Activated T-cell treated with anti-CD3 and anti-CD28 coated beads, Interleukin-2, amount 50 U/mL, for 72 hours (primary cell): ENCODE measurements at places on chromosomes 3 and 15.

GRCh38 chr3:153249906-153250305 is 87.9 kb downstream of the RAP2B start:
- H3K36me3 ChIP-seq = peaks cover 4% of the 10 kb centered on the region
- H3K27me3 ChIP-seq = no peaks in the 10 kb centered on the region
- peak overlapping the region; percentile 6 for H3K27ac ChIP-seq
- DNase-seq = no peak

- peaks cover 19% of the 10 kb centered on the region for H3K27me3 ChIP-seq
- H3K4me3 ChIP-seq = no peak overlapping the region
- no peak for DNase-seq
- H3K4me1 ChIP-seq = peaks cover 62% of the 10 kb centered on the region
- H3K27ac ChIP-seq = peak overlapping the region; percentile 90
Observed at GRCh38 chr3:151318991-151319390, 2.4 kb upstream of the GPR87 start.

GRCh38 chr3:56375654-56376053 is 92.6 kb downstream of the ERC2 start:
- H3K4me3 ChIP-seq = no peak overlapping the region
- H3K27me3 ChIP-seq = peaks cover 28% of the 10 kb centered on the region
- DNase-seq = no peak
- H3K27ac ChIP-seq = no peak overlapping the region
- no peaks in the 10 kb centered on the region for H3K4me1 ChIP-seq

DNA sequence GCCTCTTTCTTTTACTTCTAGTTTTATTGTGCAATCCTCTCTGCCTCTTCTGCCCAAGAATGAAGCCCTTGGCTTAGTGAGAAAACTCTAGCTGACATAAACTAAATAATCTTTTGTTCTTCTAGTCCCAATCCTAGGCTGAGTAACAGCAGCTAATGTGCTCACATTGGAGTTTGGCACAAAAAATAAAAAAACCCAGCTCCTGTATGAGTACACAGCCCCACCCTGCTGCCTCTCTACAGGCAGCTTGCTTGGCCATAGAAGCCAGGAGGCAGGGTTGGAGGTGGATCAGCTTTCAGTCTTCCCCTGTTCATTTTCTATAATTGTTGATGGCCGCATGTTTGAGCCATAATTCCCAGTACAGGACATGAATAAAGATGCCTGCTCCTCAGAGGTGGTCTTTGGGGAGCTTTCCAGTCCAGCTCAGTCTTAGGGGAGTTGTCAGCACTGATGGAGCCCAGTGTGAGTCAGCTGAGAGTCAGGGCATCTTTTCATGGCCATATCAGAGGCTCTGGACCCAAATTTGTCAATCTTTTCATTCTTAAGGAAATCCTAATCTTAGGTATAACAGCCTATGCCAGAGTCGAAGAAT is 46.7 kb downstream of the RTP1 start:
- no peak overlapping the region for H3K4me3 ChIP-seq
- peaks cover 7% of the 10 kb centered on the region for H3K4me1 ChIP-seq
- peaks cover 9% of the 10 kb centered on the region for H3K27me3 ChIP-seq
- no peak for DNase-seq

- H3K27me3 ChIP-seq = no peaks in the 10 kb centered on the region
- H3K4me1 ChIP-seq = peaks cover 43% of the 10 kb centered on the region
- peaks cover 35% of the 10 kb centered on the region for H3K36me3 ChIP-seq
- no peak for DNase-seq
- H3K4me3 ChIP-seq = no peak overlapping the region
Observed at GRCh38 chr3:69182588-69183316, 60.4 kb upstream of the LMOD3 start.

- no peaks in the 10 kb centered on the region for H3K27me3 ChIP-seq
- H3K4me1 ChIP-seq = no peaks in the 10 kb centered on the region
- H3K4me3 ChIP-seq = no peak overlapping the region
- no peak overlapping the region for H3K27ac ChIP-seq
- H3K36me3 ChIP-seq = no peaks in the 10 kb centered on the region
- no peak for DNase-seq
Observed at GRCh38 chr15:31086344-31086743, 15.2 kb downstream of the TRPM1 start.

DNA sequence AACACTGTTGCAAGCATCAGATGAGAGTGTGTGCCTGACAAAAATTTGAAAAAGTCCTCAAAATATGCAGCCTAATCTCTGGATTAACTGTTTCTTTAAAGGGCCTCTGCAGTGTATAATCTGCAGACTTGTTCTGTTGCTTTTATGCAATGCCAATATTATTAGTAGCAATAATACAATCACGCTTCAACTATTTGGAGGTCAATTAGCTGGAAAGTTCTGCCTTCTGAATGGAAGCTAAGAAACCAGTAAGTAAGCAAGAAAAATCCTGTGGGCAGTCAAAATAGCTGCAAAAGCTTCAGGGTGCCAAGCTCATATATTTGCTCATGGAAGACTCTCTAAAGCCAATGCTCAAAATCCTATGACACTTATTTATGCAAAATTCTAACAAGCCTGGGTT is 153.2 kb upstream of the NR2F2 start:
- no peaks in the 10 kb centered on the region for H3K4me1 ChIP-seq
- no peaks in the 10 kb centered on the region for H3K36me3 ChIP-seq
- H3K27me3 ChIP-seq = peaks cover 18% of the 10 kb centered on the region
- no peak overlapping the region for H3K4me3 ChIP-seq
- DNase-seq = no peak
- H3K27ac ChIP-seq = no peak overlapping the region

DNA sequence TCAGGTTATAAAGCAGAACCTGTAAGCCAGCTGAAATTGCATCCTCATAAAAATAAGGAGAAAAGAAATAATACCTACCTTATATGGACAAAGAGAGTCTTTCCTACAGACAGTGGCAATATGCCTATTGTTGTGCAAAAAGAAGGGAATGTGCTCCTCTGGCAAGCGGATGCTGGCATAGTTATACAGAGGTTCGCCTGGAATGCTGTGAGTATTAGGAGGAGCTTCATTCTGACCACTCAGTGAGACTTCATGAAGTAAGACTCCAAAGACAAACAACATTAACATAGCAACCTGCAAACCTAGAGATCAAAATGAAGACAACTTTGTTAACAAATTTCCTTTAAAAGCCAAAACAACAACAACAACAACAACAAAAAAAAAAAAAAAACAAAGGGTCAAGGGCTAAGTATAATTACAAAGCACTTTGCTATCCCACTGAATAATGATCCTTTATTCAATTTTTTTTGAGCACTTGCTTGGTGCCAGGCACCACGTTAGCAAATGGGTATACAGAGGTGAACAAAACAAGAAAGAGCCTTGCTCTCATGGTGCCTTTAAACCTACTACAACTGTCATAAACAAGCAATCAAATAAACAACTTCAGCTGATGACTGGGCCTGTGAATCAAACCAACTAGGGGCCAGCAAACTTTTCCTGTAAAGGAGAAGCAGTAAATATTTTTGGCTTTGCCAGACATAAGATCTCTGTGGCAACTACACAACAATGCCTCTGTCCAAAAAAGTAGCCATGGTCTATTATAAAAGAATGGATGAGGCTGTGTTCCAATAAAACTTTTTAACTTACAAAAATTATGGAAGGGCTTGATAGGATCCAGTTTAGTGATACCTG is 3.7 kb downstream of the EOGT start:
- no peak overlapping the region for H3K4me3 ChIP-seq
- peak overlapping the region; percentile 4 for H3K27ac ChIP-seq
- peaks cover 19% of the 10 kb centered on the region for H3K4me1 ChIP-seq
- H3K36me3 ChIP-seq = peaks cover 5% of the 10 kb centered on the region
- H3K27me3 ChIP-seq = no peaks in the 10 kb centered on the region

DNA sequence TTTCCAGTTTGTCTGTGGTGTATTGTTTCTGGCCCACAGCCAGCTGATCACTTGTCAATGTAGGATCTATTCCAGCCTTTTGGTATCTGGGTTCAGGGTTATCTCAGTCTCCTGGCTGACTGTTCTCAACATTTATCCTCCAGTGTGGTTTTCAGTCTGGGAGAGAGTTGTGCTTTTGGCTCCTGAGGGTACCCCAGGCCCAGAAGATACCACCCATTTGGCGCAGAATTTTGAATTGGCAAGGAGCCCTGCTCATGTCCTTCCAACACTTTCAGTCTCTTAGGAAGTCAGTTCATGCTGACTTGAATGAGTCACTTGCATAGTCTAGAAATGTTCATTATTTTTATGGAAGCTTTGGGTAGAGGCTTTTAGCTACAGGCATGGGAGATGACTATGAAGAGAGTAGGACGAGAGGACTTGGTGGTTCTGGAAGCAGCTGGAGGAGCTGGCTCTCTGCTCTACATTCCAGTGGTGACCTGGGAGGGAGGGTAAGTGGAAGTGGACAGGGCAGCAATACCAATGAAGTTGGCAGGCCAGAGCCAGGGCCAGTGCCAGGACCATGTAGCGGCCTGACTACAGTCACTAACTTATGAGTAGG is 7.2 kb downstream of the POLR2H start:
- H3K4me1 ChIP-seq = peaks cover 38% of the 10 kb centered on the region
- H3K36me3 ChIP-seq = peaks cover 27% of the 10 kb centered on the region
- no peak for DNase-seq

DNA sequence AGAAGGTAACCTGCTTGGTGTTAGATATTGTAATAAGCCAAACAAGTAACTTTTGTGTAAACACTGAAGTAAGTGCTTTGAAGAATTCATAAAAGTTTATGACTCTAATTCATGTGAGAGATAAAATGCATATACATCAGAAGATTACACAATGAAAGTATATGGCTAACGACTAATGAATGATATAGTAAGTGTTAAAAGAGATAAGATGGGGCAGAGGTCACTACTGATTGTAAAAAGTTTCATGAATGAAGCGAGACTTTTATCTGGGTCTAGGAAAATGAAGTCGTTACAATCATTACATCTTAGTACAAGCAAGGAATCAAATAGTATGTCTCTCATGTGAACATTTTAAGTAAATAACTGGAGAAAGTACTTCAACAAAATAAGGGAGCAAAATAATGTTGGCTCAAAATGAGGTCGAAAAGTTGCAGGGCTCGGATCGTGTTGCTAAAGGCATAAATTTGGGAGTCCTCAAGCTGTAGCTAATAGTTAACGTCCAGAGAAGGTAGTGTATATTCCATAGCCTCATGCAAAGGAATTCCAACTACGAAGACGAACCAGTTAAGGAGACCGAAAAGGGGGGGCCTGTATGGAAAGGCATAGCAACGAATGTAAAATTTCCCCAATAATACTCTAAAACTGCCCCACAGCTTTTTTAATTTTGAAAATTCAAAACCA is 984 bp upstream of the DUT start:
- H3K27me3 ChIP-seq = no peaks in the 10 kb centered on the region
- peaks cover 35% of the 10 kb centered on the region for H3K4me1 ChIP-seq
- H3K27ac ChIP-seq = peak overlapping the region; percentile 99
- no peak for DNase-seq

- no peak overlapping the region for H3K27ac ChIP-seq
- H3K4me1 ChIP-seq = no peaks in the 10 kb centered on the region
- no peak overlapping the region for H3K4me3 ChIP-seq
- no peak for DNase-seq
- no peaks in the 10 kb centered on the region for H3K27me3 ChIP-seq
Observed at GRCh38 chr3:47841786-47842349, 38.9 kb downstream of the DHX30 start.

DNA sequence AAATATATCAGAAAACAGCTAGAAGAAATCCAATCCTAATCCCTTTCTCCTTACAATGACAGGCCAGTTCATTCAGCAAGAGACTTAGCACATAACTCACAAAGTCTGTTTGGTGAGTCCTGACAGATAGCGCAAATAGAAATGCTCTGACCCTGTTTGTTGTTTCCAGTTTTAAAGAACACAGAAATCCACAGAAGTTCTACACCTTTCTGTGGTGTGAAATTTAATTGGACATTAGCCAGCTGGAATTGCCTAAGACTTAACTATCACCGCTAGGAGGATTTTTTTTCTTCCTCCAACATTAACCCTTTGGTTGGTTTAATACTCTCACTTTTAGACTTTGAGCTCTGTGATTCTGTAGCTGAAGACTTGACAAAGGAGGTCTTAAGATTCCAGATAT is 30.8 kb downstream of the HDC start:
- no peak for DNase-seq
- H3K4me3 ChIP-seq = no peak overlapping the region
- no peaks in the 10 kb centered on the region for H3K27me3 ChIP-seq
- no peak overlapping the region for H3K27ac ChIP-seq
- no peaks in the 10 kb centered on the region for H3K4me1 ChIP-seq

DNA sequence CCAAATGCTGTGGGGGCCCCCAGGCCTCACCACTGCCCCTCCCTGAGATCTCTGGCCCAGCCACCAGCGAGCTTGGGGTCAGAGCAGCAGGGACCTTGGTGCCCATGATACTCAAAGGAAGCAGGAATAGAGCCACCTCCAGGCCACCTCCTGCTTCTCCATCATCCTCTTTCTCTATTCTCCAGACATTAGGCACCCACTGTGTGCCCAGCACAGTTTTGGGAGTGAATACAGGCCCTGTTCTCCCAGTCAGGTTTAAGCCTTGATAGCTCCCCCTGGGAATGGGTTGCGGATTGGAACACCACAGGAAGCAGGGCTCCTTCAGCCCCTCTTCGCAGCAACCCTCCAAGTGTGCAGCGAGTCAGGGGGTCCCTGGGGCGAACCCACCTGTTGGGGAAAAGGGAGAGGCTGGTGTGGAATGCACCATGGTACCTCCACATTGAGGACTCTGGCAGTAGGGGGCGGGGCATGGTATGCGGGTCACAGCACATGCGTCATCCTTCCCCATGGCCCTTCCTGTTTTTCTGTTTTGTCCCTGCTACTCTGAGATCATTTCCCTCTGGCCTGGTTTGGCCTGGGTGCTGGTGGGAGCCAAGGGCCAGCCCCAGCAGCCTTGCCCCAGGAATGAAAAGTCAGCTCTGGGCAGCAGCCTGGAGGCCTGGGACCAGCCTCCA is 14.2 kb upstream of the SEMA3B start:
- no peak overlapping the region for H3K27ac ChIP-seq
- no peaks in the 10 kb centered on the region for H3K27me3 ChIP-seq
- peaks cover 20% of the 10 kb centered on the region for H3K36me3 ChIP-seq
- H3K4me3 ChIP-seq = no peak overlapping the region

- peaks cover 2% of the 10 kb centered on the region for H3K36me3 ChIP-seq
- H3K4me3 ChIP-seq = peak overlapping the region; percentile 33
- DNase-seq = peak; percentile 38
- peaks cover 6% of the 10 kb centered on the region for H3K4me1 ChIP-seq
- H3K27ac ChIP-seq = no peak overlapping the region
- H3K27me3 ChIP-seq = peaks cover 24% of the 10 kb centered on the region
Observed at GRCh38 chr15:28106294-28107110, 7.4 kb upstream of the OCA2 start.

GRCh38 chr15:96736384-96736783 is 405.9 kb downstream of the NR2F2 start:
- no peak overlapping the region for H3K27ac ChIP-seq
- H3K27me3 ChIP-seq = no peaks in the 10 kb centered on the region
- no peaks in the 10 kb centered on the region for H3K36me3 ChIP-seq
- no peak overlapping the region for H3K4me3 ChIP-seq
- DNase-seq = no peak

- no peaks in the 10 kb centered on the region for H3K27me3 ChIP-seq
- H3K36me3 ChIP-seq = peaks cover 31% of the 10 kb centered on the region
- peaks cover 90% of the 10 kb centered on the region for H3K4me1 ChIP-seq
- H3K4me3 ChIP-seq = peak overlapping the region; percentile 27
Observed at GRCh38 chr3:190566043-190566933, 52.4 kb downstream of the IL1RAP start.

- no peak overlapping the region for H3K4me3 ChIP-seq
- no peaks in the 10 kb centered on the region for H3K4me1 ChIP-seq
- DNase-seq = no peak
- no peak overlapping the region for H3K27ac ChIP-seq
- H3K27me3 ChIP-seq = no peaks in the 10 kb centered on the region
Observed at GRCh38 chr3:67376416-67376815, 278.0 kb downstream of the SUCLG2 start.

GRCh38 chr3:185702262-185703225 is 116.4 kb downstream of the SENP2 start:
- H3K4me3 ChIP-seq = no peak overlapping the region
- no peaks in the 10 kb centered on the region for H3K4me1 ChIP-seq
- no peak for DNase-seq
- no peaks in the 10 kb centered on the region for H3K27me3 ChIP-seq
- H3K27ac ChIP-seq = no peak overlapping the region
- no peaks in the 10 kb centered on the region for H3K36me3 ChIP-seq
